Vagina (tissue), 2 donors: ENCODE measurements at places on chromosomes 6 and 20.

DNA sequence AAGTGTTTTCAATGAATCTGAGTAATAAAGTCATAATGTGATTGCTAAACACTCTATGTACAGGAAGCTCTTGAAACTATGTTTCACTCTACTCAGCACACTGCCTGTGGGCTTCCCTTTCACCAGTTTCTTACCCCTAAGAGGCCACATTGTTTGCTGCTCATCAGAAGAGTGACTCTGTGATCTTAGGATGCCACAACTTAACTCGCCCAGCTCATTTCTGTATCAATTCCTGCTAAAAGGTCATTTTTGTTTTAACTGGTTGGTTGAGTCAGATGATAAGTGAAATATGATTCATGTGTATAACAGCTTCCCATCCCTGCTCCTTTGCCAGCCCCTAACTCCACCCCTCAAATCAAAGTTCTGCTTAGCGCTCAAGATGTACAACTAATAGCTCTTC lies 9.8 kb upstream of the NDUFAF4 start:
- no peak for DNase-seq

GRCh38 chr6:81166770-81167169 lies 585.7 kb downstream of the TENT5A start:
- DNase-seq = no peak

DNA sequence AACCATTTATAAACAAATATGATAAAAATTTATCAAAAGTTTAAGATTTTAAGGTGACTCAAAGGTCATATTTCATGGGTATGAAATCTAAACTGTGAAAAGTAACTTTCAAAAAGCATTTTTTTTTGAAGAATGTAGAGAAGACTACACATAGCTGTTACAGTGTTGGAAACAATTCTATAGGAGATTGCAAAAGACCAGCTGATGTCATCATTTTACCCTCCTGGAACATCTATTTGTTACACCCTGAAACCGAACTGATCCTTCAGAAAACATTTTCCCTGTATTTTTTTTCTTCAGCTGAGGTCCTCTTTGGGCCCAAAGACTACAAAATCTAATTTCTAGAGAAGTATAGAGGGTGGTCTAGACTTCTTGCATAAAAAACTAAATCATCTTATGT lies 297.5 kb upstream of the FERMT1 start:
- no peak for DNase-seq

GRCh38 chr6:34569361-34569973 lies 13.3 kb upstream of the SPDEF start:
- no peak for DNase-seq

DNA sequence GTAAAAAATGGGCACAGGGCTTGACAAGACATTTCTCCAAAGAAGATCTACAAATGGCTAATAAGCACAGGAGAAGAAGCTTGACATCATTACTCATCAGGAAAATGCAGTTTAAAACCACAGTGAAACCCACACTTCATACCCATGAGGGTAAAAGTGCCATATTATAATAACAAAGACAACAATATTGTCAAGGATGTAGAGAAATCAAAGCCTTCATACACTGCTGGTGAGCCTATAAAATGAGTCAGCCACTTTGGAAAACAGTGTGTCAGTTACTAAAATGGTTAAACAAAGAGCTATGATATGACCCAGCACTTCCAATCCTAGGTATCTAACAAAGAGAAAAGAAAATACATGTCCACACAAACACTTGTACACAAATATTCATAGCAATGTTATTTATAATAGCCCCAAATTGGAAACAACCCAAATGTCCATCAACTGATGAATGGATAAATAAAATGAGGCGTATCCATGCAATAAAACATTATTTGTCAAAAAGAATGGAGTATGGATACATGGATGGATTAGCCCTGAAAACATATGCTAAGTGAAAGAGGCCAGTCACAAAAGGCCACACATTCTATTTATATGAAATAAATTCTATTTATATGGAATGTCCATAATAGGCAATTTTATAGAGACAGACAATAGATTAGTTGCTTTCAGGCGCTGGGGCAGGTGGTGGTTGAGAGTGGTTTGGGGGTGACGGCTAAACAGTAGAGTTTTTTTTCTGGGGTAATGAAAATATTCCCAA lies 11.5 kb upstream of the IL20RA start:
- no peak for DNase-seq

- no peak for DNase-seq
These were observed 255.4 kb upstream of the IRAK1BP1 start for GRCh38 chr6:78611886-78612480.

GRCh38 chr6:37631295-37631694 lies 66.4 kb downstream of the MDGA1 start:
- DNase-seq = no peak

GRCh38 chr6:125742464-125743120 lies 6.8 kb upstream of the HEY2 start:
- no peak for DNase-seq

DNA sequence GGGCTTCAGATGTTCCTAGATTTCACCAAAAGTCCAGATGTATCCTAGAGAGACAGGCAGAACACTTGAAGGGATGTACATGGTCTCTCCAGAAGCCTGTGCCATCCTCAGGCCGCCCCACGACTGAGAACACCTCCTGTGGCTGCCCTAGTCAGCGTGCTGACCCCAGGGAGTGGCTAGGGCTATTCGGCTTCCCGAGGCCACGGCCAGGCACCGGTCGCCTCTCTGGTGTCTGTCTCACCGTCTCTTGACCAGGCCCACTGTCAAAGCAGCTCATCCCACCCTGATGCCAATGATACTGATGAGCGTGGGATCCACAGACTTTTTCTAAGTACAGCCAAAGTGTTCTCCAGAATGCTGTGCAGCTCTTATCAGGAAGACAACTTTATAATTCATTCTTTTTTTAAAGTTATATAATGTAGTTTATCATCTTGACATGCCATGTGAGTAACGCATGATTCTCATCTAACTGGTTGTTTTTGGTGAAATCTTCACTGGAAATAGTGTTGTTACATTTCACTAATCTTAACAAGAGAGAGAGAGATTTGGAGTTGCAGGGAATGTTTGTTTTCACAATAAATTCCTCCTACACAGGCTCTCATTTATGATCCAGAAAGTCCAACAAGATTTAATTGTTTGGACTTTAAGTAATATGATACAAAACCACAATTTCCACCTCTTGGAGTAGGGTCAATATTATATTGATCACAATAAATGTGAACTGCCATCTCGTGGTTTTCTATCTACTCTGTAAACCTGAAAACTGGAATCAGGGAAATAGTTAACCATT lies 41.7 kb upstream of the KLHL31 start:
- no peak for DNase-seq

DNA sequence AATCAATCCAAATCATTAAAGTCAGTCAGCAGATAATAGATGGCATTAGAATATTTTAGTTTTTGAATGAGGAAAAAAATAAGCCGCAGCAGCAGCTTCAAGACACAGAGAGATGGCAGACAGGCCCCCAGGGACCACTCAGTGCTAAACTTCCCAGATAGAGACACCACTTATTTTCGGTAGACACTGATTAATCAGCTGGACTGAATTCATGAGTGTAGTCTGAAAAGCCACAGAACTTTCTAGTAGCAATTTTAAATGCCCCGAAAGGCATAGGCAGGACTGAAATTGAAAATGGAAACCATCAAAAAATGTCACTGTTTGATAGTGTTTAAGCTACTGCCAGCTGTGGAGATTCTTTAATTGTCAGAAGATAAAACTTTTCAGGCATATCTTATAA lies 3.1 kb upstream of the CLDN20 start:
- no peak for DNase-seq
